ENCODE measurements at places on chromosomes 13 and 19.

DNA sequence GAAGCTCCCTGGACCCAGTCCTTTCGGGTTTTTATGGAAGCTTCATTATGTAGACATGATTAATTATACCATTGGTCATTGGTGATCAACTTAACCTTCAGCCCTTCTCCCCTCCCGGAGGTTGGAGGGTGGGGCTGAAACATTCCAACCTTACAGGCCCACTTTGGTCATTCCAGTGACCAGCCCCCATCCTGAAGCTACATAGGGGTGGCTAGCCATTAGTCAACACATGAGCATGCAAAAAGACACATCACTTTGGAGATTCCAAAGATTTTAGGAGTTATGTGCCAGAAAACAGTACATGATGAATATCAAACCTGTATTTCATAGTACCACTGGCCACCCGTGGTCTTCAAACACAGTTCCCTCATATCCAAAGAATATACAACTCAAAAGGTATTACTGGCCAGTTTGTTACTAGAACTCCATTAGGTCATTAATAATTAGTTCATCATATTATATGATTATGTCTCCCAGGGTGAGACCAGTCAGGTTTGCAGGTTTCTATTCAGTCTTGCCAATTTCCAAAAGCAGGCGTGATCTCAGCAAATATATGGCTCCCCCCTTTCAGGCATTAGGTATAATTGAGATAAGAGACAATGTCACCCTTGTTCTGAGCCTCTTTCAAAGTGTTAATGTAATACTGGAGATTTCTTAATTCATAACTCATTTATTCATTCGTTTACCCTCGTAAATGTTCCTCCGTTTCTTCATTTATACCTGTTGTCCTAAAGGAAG is 11.1 kb downstream of the PPP5C start:
- DNase-seq = no peak

- DNase-seq = no peak
Measured at GRCh38 chr19:58476498-58477015, 405 bp downstream of the ZNF446 start.

GRCh38 chr13:47901441-47901840 is 99.6 kb downstream of the SUCLA2 start:
- DNase-seq = no peak

- no peak for DNase-seq
Measured at GRCh38 chr13:104204177-104204576, 1138.0 kb upstream of the SLC10A2 start.

DNA sequence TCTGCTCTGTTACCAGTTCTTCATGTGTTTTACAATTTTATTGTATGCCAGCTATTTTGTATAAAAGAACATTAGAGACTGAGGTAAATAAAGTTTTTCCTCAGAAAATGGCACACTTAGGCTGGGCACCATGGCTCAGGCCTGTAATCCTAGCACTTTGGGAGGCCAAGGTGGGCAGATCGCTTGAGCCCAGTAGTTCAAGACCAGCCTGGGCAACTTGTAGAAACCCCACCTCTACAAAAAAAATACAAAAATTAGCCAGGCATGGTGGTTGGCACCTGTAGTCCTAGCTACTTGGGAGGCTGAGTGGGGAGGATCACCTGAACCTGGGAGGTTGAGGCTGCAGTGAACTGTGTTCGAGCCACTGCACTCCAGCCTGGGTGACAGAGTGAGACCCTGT is 32.0 kb downstream of the CCDC8 start:
- no peak for DNase-seq

DNA sequence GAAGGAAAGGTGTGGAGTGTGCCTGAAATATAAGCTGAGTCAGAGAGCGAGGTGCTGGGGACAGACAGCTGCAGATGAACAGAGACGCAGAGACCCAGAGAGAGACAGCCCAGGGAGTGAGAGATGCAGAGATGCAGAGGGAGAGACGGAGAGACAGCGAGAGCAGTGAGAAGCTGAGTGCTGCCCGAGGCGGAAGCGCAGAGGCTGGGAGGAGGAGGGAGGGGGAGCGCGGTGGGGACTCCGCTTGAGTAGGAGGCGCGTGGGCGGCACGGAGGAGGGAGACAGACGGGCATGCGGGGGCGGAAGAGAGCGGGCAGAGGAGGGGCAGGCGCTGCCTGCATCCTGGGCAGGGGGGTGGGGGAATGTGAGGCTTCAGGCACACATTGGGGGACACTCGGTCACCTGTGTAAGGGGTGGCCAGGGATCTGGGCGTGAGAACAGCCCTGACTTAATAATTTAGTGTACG is 25.7 kb downstream of the SLC8A2 start:
- peak; percentile 68 for DNase-seq

- no peak for DNase-seq
Measured at GRCh38 chr19:7849631-7849999, 19.6 kb downstream of the EVI5L start.

- no peak for DNase-seq
Measured at GRCh38 chr13:33279414-33280278, 5.9 kb downstream of the STARD13 start.

DNA sequence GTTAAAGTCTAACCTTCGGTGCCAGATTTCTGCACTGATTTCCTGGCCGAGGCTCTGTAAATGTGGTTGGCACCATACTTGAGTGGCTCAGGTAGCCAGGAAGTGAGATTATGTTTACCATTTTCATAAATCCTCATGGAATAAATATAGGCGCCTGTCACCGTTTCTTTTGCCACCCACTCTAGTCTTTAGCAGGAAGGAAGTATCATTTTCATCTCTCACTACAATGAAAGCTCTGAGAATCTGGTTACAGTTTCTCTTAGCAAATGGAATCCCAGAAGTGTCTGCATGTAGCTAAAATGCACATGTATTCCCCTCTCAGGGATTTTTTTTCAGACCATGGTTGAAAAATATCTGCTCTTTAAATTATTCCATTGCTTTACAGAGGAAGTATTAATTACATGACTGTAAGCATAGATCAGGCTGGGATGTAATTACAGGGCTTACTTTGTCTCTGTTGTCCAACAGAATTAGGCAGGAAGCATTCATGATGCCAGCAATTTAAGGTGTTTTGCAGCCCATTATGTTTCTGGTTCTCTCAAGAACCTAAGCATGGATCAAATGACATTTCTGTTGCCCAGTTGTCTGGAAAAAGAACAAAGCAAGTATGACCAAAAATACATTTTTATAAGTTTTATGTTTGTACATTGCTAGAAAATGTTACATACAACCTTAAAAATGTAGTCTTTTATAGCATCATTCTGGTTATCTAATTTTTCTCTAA is 221.7 kb upstream of the SPRY2 start:
- DNase-seq = no peak

DNA sequence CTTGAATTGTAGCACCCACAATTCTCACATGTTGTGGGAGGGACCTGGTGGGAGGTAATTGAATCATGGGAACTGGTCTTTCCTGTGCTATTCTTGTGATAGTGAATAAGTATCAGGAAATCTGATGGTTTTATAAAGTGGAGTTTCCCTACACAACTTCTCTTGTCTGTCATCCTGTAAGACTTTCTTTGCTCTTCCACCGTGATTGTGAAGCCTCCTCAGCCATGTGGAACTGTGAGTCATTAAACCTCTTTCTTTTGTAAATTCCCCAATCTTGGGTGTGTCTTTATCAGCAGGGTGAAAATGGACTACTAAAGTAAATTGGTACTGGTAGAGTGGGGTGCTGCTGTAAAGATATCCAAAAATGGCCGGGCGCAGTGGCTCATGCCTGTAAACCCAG is 215.6 kb downstream of the LIG4 start:
- no peak for DNase-seq

DNA sequence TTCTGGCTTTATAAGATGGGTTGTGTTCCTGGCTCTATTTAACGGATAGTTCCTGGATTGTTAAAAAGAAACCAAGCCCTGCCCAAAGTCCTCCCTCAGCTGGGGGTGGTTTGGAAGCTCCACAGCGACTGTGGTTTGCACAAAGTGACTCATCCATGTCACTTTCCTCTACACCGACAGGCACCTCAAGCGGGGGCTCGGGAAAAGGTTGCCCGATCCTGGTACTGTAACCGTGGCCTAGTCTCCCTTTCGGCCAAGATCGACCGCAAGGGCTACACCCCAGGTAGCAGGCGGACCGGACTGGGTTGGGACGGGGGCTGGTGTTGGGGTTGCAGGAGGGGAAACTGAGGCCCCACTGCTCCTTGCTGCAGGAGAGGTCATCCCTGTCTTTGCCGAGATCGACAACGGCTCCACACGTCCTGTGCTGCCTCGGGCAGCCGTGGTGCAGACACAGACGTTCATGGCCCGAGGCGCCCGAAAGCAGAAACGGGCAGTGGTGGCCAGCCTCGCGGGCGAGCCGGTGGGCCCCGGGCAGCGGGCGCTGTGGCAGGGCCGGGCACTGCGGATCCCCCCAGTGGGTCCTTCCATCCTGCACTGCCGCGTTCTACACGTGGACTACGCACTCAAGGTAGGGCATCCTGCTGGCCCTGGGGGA is 1.6 kb downstream of the ARRDC2 start:
- DNase-seq = peak; percentile 43

- no peak for DNase-seq
Measured at GRCh38 chr19:743168-743687, 7.7 kb upstream of the MISP start.

DNA sequence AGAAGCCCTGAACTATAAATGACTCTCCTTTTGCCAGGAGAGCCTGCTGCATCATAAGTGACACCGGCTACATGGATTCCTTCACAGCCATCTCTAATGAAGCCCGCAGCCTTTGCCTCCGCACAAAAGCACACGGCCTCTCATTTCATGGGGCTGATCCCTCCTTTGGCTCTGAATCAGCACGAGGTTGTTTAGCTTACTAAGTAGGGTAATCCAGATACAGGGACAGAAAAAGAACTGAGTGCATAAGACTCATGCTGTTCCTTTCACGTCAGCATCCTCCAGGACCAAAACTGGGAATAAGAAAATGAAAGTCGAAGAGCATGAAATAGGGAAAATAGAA is 136.3 kb downstream of the DCT start:
- DNase-seq = no peak

DNA sequence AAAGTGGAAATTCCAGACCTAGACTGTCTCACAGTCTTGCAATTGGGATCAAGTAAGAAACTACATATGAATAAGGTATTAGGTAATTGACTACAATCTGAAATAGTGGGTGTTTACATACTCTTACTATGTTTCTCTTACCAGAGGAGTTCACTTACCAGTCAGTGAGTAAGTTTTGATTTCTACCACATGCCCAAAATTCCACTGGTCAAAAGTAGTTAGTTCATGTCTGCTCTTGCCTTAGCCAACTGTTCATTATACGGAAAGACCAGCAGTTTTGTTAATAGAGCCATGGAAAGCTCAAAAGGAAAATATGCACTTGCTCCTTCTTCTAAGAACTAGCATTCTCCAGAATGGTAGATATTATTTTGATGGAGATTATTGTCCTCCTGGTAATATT is 490.8 kb downstream of the RFC3 start:
- DNase-seq = no peak

DNA sequence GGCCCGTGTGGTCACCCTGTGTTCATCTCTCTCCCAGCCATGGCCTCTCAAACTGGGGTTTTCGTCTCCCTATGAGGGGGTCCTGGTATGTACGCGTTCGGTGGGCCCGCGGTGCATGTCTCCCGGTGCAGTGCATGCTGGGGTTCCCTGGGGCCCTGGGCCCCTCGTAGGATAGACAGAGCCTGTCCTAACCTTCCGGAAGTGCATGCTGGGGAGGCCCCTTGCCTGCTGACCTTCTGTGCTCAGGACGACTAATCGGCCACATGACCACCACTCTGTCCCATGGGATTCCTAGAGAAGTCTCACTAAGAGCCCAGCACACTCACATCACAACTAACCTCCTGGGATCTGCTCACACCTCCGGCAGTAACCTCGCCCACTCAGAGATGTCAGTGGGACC is 4.9 kb upstream of the USE1 start:
- DNase-seq = no peak

DNA sequence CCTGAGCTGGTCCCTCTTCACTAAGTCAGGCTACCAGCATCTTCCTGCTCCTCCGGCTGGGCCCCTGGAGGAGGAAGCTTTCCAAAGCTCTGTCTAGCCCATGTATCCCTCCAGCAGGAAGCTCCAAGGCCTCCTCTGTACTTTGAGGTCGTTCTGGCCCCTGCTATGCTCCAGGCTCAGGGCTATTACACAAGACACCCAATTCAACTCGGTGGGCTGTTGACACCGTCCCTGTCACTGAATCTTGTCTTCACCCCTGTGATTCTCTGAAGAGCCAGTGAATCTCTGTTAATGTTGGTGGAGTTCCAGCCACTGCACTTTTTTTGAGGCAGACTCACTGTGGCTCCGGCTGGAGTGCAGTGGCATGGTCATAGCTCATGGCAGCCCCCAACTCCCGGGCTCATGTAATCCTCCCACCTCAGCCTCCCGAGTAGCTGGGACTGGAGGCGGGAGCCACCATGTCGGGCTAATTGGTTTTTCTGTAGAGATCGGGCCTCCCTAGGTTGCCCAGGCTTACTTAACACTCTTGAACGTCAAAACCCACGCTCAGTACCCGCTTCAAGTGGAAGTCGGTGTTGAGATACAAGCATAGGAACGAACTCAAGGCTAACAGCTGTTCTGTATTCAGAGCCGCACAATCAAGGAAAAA is 512 bp upstream of the REX1BD start:
- DNase-seq = no peak

GRCh38 chr19:2330255-2330631 is 1.8 kb downstream of the SPPL2B start:
- DNase-seq = no peak

DNA sequence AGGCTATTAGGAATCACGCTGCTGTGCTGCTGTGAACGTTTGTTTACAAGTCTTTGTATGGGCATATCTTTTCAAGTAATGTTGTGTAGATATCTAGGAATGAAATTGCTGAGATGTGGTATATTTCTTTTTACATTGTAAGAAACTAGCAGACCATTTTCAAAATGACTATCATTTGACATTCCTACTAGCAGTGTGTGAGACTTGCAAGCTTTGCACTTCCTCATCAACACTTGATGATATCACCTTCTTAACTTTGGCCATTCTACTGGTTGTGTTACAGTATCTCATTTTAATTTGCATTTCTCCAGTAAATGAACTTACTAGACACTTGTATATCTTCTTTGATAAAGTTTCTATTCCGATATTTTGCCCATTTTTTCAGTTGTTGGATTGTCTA is 12.1 kb downstream of the METTL21C start:
- DNase-seq = no peak

DNA sequence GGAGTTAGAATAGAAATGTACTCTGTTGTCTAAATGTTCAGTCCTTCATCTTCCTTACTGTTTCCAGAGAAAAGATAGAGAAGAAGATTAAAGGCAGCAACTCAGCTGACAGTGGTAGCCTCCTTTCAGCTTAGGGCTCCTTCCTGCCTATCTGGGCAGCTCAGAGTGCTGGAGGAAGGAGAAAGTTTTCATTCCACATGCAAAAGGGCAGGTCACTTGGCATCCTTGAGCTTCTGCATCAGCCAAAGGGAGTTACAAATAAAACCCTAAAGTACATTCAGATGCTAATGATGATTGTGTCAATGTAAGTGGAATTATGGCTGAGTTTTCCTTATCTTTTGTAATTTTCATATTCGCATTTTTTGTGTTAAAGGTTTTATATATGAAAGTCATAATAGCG is 58.9 kb downstream of the ESD start:
- DNase-seq = no peak
